Hindlimb muscle (tissue), 1 donor: ENCODE measurements at places on chromosomes 2 and 18.

DNA sequence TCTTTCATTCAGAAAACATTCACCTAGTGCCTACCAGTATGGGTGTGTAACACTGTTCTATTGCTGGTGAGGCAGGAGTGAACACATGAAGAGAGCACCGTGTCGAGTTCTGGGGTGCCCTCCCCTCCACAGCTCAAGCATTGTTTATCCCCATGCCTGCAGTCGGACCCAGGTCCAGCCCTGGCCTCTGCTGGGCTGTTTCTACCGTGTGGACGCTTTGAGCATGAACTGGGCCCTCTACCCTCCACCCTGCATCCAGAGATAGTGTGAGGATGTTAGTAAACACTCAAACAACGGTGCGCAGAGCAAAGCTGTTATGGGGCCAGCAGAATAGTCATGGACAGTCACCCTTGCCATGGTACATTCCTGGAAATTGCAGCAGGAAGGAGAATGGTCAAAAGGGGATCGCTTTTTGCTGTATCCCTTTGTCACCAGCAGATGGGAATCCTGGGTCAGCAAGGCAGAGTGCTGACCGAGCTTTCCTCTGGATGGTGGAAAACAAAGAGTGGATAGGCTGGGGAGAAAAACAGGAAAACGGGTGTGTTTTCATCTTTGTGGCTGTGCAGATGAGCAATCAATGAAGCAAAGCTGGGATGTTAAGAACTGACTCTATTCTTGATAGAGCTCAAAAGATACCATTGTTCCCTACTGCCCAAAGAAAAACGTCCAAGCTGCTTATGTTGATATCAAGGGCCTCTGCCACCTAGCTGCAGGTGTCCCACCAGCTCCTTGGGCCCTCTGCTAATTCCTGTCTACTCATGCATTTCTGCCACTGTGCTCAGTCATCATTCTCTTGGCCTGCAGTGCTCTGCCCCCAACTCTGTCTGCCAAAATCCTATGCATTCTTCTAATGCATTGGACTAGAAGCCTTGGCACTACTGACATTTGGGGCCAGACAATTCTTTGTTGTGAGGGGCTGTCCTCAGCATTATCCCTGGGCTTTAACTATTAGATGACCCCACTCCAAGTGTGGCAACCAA is 38.7 kb downstream of the REEP1 start:
- no peak for DNase-seq

- no peak for DNase-seq
Measured at GRCh38 chr2:86372641-86373502, 35.4 kb upstream of the REEP1 start.

GRCh38 chr18:25459814-25460213 is 107.8 kb upstream of the ZNF521 start:
- DNase-seq: no peak

- DNase-seq: no peak
Measured at GRCh38 chr2:209463226-209463625, 39.4 kb downstream of the MAP2 start.
